ENCODE measurements at places on chromosomes 6 and 20.

DNA sequence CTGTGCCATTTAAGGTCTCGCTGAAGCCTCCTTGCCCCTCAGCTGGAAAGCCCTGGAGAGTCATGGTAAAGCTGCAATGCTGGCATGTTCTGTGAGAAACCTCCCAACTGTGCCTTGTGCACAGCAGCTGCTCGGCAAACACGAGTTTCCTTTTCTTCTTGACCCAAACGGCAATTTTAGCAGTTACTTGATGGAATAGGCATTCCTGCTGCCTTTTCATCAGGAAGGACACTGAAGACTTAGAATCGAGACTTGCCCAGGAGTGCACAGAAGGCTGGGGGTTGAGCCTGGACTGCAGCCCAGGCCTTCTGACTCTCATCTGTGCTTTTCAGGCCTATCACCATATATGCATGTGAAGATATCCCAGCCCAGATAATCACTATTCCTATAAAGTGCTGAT is 28.7 kb upstream of the CLDN20 start:
- DNase-seq: no peak

- no peak for DNase-seq
These were observed 214.9 kb downstream of the LY86 start for GRCh38 chr6:6803180-6803977.

DNA sequence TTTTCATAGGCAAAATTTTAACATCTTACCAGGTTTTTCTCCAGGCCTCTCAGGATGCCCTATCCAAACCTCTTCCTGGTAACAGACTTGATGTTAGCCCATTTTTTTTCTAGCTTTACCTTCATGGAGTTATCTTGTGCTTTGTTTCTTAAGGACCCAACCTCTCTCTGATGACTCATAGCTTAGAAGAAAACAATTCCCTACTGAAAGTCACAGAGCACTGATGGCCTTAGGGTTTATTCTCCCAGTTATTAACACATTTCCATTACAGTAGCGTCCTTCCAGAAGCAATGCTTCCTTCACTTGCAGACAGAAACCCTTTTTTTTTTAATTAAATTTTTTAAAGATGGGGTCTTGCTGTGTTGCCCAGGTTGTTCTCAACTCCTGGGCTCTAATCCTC is 79.4 kb downstream of the IYD start:
- DNase-seq: no peak

- no peak for DNase-seq
These were observed 9.6 kb downstream of the CLDN20 start for GRCh38 chr6:155273431-155273830.

DNA sequence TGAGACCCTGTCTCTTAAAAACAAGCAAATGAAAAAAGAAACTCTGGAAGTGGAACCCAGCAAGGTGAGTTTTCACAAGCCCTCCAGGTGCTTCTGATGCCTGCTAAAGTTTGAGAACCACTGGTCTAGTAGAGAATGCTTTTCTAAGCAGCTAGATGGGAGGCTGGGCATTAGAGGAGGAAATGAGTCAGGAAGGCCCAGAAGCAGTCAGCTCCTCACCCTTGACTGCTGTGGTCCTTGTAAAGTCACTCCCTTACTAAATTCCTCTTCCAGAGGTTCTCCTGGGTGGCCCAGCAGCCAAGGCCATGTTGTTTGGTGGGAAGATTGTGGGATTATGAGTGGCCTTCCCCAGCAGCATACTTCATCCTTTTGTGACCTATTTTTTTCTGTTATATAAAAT is 52.0 kb upstream of the FYN start:
- DNase-seq: peak; percentile 27

DNA sequence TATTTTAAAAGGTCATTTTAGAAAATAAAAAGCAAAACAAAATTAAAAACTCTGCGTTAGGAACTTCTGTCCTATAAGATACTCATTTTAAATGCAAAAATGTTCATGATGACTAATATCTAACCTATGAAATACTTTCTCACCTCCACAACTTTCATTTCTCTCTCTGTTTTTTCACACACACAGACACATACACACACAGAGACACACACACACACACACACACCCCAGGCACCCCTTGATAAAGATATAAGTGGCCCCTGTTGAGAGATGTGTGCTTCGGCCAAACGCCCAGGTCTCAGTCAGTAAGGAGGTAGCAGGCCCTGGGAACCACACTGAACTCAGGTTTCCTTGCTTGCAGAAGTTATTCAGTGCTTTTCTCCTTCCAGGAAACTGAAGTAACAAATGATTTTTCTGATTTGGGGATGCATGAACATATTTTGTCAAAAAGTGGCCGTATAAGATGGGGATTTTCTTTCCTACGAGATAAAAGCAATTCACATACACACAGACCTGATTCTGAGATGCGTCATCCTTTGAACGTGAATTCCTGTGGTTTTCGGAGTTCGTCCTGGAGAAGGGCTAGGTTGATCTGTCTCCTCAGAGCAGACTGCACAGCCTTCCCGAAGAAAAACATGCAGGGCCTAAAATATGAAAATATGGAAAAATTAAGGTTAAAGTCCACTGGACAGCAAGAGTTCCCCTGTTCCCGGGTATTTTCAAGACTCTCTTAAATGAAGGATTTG is 306.8 kb upstream of the FOXQ1 start:
- no peak for DNase-seq

- DNase-seq: peak; percentile 29
These were observed 58.7 kb downstream of the BCKDHB start for GRCh38 chr6:80165143-80165542.

DNA sequence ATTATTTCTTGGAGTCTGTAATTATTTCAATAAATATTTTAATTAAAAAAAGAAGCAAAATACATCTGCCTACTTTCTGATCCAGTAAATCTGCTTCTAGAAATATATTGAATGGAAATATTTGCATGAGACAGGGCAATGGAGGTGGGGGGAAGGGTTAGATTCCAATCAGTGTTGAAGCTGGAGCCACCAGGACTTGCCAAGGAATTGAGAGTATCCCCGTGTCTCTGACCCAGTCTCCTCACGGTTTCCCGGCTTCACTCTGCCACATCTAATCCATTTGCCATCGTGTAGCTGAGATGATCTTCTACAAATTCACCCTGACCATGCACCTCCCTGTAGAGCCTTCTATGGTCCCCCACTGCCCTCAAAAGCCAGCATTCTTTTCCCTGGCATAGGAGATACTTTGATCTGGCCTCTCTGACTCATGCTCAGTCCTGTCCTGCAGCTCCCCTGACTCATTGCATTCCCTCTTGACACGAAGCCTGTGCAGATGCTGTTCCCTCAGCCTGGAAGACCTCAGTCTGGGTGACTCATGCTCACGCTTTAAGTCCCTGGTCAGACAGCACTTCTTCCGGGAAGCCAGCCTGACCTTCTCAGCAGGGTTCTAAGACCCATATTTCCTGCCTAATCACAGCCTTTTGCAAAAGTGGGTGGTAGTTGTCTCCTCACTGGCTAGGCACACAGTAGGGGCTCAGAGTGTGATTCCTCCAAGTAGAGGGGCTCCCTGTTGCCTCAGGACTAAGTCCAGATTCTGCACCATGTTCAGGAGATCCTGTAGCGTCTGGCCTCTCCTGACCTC is 23.0 kb upstream of the FKBP1A start:
- DNase-seq: peak; percentile 99

DNA sequence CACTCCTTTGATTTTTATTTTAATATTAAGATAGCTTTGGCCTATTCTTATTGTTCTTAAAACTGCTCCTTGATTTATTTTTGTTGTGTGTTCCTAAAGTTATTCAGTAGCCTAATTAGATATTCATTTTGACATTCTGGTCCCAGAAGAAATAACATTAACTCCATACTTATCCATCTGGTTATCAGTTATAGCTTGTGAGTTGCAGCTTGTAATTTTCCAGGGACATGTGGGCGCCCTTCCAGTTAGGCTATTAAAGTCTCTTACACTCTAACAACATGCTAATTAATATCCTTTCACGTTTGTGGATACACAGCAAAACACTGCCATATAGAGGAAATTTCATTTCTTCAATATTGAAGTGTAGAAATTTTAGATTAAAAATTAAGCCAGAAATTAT is 987.5 kb downstream of the HACE1 start:
- DNase-seq: no peak

GRCh38 chr6:32156891-32157290 is 3.0 kb downstream of the PPT2 start:
- DNase-seq: no peak

DNA sequence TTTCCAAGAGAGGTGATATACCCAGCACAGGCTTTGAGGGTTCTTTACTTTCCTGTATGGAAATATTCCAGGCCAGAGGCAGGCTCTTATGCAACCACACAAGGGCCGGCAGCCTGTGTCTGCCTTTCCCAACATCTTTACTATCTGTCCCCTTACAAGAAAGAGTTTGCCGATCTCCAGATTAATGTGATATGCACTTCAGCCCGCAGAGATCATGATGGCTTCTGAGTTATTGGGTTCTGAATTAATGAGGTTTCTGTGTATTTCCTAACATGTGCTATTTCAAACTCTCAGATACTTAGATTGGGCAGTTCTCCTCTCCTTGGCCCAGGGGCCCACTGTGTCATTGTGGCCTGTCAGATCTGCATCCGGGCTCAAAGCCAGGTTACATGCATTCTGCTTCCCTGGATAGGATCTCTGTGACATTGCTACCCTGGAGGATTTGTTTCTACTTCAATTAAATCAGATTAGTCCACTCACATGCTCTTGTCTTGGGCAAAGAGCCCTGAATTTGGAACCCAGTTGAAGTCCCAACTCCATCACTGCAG is 56.6 kb downstream of the TGM2 start:
- DNase-seq: no peak

- no peak for DNase-seq
These were observed 3.9 kb upstream of the EDEM2 start for GRCh38 chr20:35150846-35151579.

GRCh38 chr6:122484760-122485159 is 13.2 kb upstream of the SERINC1 start:
- no peak for DNase-seq
